Cardiac muscle cell (in vitro differentiated cells and primary cell): ENCODE measurements at places on chromosomes 2 and 18. TPM values are rescaled to one million over a fixed set of nuclear protein-coding genes. Genes with fewer than 3 reads are reported as not detected.
A peak's percentile ranks its signal among the peaks of the same experiment; 100 is the strongest.

The IL1A gene
- not detected in 2 replicates for polyA plus RNA-seq

The SERPINB13 gene
- not detected in 2 replicates for polyA plus RNA-seq

The GAL3ST2 gene
- not detected in 2 replicates for polyA plus RNA-seq

GRCh38 chr2:49021271-49021670, 133.0 kb downstream of the FSHR start:
- no peaks in the 10 kb centered on the region for H3K36me3 ChIP-seq
- H3K4me3 ChIP-seq = no peak overlapping the region
- H3K27ac ChIP-seq = peak overlapping the region; percentile 60

DNA sequence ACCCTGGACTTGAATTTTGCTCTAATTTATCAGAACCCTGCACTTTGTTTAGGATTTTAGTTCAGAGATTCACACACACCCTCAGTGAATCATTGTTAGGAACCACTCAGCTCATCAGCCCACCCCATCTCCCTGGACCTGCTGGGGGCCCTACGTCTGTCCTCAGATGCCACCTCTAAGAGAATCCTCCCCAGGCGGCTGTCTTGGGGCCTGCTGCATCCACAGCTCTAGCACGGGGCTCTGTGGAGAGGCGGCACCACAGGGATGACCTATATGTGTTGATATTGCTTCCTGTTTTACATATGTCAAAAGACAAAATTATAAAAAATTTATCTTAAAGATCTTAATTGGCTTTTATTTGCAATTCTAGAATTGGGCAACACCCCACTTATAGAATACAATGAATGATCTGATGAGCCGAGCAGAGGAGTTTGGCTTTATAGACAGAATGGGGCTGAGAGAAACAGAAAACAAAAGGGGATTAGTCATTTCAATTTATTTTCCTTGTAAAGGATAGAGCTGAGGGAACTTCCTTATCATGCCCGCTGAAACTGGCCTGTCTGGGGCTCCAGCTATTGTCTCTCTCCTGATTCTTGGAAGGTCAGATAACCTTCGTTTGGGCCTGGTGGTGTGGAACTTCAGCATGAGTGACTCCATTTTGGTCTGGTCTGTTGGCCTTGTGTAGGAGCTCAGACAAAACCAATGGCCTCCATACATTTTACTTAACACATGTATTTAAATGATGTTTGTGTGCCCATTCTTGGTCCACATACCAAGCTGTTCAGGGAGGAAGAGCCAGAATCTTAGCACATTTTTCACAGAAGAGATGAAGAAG, 1.4 kb downstream of the MYO7B start:
- no peak for DNase-seq
- H3K4me3 ChIP-seq = no peak overlapping the region
- H3K27ac ChIP-seq = no peak overlapping the region

GRCh38 chr2:85861180-85861579, 27.6 kb downstream of the ST3GAL5 start:
- H3K27me3 ChIP-seq = no peaks in the 10 kb centered on the region
- DNase-seq = no peak
- H3K36me3 ChIP-seq = no peaks in the 10 kb centered on the region
- H3K4me3 ChIP-seq = no peak overlapping the region

- peaks cover 15% of the 10 kb centered on the region for H3K4me1 ChIP-seq
- no peaks in the 10 kb centered on the region for H3K27me3 ChIP-seq
- no peak overlapping the region for H3K4me3 ChIP-seq
- H3K27ac ChIP-seq = no peak overlapping the region
- no peaks in the 10 kb centered on the region for H3K36me3 ChIP-seq
These were observed 94.1 kb upstream of the BOD1L2 start for GRCh38 chr18:57052759-57053158.

GRCh38 chr2:220310451-220310861, 683.0 kb downstream of the SLC4A3 start:
- H3K36me3 ChIP-seq = no peaks in the 10 kb centered on the region
- no peaks in the 10 kb centered on the region for H3K4me1 ChIP-seq
- no peak for DNase-seq

GRCh38 chr18:23352042-23352441, 101.0 kb upstream of the RIOK3 start:
- H3K4me3 ChIP-seq = no peak overlapping the region
- H3K4me1 ChIP-seq = no peaks in the 10 kb centered on the region
- DNase-seq = no peak
- H3K36me3 ChIP-seq = no peaks in the 10 kb centered on the region

DNA sequence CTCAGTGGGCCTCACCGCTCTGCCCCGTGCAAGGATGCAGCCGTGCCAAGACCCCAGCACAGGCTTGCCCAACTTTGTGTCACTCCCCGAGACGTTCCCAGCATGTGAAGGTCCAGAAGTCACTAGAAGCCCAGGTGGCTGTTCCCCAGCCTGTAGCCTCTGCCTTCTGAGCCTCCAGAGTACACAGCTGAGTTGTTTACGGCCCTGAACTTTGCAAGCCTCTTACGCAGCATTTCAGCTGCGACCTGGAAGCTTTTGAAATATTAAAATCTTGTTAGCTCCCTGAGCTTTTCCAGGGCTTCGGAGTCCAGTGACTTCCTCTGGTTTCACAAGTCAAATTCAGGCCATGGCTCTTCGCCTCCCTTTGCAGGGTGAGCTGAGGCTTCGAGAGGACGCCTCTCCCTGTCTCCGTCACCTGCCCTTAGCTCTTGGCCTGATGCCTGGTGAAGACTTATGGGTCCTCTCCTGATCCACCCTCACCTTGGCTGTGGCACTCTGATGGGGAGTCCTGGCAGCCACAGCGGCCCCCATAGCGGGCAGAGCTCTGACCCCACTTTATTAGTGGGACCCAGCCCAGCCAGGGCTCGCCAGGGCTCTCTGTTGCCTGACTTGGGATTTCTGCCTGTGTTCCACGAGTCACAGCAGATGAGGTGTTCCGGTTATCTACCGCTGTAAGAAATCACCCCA, 76.5 kb upstream of the HPCAL1 start:
- H3K4me3 ChIP-seq = no peak overlapping the region
- no peaks in the 10 kb centered on the region for H3K36me3 ChIP-seq
- no peaks in the 10 kb centered on the region for H3K4me1 ChIP-seq
- no peaks in the 10 kb centered on the region for H3K27me3 ChIP-seq

- H3K4me1 ChIP-seq = no peaks in the 10 kb centered on the region
- no peak for DNase-seq
- H3K27ac ChIP-seq = no peak overlapping the region
- peaks cover 44% of the 10 kb centered on the region for H3K27me3 ChIP-seq
These were observed 585.1 kb downstream of the ZEB2 start for GRCh38 chr2:143934626-143935481.

DNA sequence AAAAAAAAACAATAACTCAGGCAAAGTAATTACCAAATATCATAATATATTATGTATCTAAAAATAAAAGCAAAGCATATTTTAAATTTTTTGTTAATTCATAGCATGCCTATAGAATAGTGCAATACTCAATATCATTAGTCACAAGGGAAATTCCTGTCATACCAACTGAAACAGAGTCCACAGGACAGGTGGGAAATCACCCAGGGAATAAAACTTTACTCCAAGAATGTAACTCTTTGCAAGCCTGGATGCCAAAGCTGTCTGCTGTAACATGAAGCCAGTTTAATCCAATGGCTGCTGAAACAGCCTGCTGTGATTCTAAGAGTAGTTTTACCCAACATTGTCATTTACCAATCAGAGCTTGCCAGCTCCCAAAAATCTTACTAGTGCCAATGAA, 40.0 kb upstream of the SULT1C3 start:
- H3K27ac ChIP-seq = no peak overlapping the region
- DNase-seq = no peak
- H3K27me3 ChIP-seq = no peaks in the 10 kb centered on the region
- H3K4me3 ChIP-seq = no peak overlapping the region
